Effector CD8-positive, alpha-beta T cell (primary cell): ENCODE measurements at places on chromosomes 3 and 15.
A peak's percentile ranks its signal among the peaks of the same experiment; 100 is the strongest.

GRCh38 chr3:71718072-71718471 is 7.1 kb downstream of the EIF4E3 start:
- no peak for DNase-seq

DNA sequence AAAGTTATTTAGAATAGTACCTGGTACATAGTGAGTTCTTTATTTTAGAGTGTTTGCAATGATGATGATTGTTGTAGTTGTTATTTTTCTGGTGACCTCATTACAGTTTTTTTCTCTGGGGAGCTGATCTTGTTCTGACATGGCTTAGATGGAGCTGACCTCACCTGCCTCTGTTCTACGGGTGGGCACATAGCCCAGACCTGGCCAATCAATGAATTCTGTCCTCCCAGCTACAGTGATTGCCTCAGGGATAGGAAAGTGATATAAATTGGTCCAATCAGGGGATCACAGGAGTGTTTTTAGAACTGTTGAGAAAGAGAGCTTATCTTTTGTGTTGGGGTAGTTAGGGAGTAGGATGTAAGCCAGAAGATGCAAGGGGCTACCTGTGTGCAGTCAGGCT is 3.2 kb upstream of the NANOGP8 start:
- DNase-seq = no peak

GRCh38 chr3:8647137-8647985 is 2.8 kb upstream of the SSUH2 start:
- no peak for DNase-seq

DNA sequence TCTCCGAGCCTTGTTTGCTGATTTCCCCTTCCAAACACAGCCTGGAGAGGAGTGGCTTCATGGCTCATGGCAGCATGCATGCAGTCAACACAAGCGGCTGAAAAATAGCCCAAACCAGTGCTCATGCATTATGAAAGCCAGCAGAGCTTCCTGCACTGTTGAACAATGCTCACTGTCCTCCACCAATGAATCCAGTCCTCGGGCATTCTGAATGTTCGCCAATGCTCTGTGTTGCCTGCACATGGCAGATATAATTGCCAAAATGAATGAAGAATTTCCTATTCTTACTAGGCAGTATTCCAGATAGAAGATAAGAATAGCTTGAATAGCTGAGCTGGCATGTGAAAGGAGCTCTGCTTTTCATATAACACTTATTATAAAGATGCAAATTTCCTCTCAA is 252.7 kb downstream of the ROBO1 start:
- DNase-seq = no peak

- DNase-seq = no peak
Measured at GRCh38 chr15:23516866-23517265, 48.6 kb upstream of the MKRN3 start.

DNA sequence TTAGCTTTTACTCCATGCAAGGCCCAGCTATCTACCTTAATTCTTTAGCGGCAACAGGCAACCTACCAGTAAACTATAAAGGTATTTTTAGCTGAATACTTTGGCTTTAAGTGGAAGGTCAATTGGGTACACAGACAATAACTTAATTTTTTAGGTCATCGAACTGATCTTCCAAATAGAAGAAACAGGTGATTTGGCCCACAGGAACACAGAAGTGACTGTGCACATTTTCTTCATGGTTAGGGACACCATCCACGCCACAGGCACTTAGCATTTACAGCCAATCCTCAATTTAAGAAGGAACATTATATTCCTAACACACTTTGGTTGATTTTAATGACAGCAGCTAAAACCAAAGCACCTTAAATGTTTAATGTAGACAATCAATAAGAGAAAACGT is 1.9 kb downstream of the ARPP19 start:
- DNase-seq = no peak

DNA sequence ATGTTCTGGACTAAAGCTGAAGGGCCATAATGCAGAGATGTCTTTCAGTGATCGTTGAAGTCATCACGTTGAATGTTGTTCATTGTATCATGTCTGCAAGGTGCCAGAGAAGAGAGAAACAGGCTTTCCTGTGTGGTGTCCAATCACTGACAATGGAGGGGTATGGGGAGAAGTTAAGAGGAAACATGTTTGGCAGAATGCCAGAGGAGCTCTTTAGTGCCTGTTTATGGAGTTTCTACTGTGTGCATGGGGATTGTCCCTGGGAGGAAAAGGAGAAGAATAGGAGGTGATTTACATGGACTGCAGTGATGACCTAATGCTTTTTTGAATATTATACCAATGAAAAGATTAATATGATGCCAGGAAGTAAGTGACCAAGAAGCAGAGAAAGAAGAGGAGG is 11.7 kb downstream of the SCAANT1 start:
- DNase-seq = no peak

GRCh38 chr15:27222479-27222878 is 251.5 kb downstream of the GABRG3 start:
- no peak for DNase-seq

DNA sequence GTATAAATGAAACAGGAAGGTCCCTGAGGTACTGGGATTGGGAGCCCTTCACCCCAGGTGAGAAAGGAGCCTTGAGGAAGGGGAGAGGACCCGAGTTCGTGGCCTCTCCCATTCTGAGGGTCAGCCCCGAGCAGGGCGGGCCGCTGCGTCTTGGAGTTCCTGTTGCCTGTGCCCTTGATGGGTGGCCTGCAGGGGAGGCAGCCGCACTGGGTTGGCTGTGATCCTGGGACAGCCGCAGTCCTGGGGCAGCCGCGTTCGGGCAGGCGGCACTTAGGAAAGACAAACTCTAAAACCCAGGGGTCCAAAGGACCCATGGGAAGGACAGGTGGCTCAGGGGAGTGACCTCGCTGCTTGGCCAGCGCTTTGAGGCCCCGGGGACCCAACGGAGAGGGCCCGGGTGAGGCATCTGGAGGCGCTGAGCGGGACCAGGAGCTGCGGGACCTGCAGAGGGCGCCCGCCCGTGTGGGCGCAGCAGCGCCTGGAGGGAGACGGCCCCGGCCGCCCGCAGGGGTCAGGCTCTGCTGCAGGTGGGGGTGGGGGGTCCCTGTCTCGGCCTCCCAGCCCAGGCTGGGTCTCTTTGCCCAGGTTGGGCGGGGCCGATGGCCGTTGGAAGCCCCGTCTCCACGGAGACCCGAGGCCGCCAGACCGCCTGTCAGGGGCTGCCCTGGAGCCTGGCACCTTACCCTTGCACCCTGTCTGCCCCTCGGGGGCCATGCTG is 65.1 kb downstream of the HMCES start:
- DNase-seq = no peak

DNA sequence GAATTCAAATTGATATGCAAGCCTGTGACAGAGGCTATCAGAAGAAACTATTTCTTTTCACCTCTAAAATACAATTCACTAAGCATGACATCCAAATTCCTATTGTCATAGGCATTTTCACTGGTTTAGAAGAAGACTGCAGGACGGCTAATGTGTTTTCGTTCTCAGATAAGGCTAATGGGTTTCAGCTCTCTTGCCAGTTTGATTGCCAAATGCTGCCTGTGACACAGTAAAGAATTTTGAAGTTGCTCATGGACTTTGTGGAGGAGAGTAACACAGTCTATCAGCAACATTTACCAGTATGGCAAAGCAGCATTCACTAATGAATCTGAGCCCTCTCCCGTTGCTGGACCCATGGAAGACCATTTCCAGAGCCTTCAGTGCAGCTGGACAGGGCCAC is 948.1 kb downstream of the FHIT start:
- DNase-seq = no peak

DNA sequence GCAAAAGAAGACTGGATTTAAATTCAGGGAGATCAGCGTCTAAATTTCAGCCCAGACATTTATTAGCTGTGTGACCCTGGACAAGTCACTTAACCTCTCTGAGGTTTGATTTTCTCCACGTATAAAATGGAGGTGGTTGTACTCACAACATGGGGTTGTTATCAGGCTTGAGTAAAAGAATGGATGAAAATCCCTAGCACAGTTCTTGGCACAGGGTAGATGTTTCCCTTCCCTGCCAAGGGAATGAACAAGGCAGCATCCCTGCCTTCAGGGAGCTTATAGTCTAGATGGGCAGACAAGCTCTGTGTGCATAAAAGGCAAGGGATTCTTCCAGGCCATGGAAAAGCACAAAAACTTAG is 50.2 kb upstream of the MRPS22 start:
- no peak for DNase-seq

- no peak for DNase-seq
Measured at GRCh38 chr3:156919818-156920217, 93.7 kb downstream of the LEKR1 start.

DNA sequence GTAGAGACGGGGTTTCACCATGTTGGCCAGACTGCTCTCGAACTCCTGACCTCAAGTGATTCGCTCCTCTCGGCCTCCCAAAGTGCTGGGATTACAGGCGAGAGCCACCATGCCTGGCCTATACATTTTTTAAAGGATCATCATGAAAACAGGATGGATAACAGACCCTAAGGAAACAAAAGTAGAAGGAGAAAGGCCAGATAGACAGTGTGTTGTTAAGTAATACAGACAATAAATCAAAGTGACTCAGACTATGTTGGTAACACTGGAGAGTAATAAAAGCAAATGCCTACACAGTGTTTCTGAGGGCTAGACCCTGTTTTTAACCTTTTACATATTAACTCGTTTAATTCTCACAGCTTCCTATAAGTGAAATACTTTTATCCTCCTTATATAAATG is 133.8 kb upstream of the MCTP2 start:
- DNase-seq = no peak

DNA sequence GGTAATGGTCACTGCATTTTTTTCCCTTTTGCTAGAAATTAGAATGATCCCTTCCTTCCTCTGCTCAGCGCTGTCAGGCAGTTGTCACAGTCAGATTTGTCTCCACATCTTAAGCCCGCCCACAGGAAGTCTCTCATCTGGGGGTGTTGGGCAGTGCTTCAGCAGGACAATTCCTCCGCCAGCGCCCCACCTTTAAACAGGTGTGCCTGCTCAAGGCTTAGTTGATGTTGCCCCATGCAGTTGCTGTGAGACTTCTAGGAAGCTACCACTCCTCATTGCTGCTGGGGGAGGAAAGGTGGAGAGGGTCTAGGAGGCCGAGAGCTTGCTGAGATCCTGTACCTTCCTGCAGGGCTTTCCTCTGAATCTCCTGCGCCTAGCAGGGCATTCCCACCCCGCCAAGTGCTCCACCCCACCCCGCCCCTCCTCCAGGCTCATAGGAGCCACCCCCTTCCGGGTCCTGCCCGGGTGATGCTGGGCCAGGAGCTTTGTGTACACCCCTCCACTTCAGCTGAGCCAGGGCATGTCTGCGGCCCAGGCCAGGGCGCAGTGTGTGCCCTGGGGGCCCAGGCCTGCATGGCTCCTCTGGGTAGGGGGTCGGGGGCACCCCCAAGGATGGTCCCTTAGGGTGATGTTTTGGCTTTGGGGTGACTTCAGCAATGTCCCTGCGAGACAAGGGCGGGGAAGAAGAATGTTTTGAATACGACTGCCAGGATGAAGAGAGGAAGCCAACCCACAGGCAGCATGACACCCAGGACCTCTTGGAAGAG is 68.7 kb downstream of the TRAK1 start:
- peak; percentile 9 for DNase-seq

DNA sequence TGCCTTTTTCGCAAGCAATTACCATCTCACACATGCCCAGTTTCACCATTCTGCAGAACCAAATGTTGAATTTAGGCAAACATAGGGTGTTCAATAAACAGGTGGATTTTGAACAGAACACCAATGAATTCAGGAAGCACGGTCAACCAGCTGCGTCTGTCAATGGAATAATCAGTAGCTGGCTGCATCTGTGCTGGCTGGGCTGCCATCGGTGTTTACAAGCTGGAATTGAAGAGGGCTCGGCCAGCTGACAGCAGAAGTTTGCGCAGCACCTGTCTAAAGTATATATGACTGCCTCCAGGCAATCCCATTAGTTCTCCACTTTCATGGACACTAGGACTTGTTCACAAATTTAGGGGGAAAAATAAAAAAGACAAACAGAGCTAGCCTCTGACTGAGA is 996.4 kb upstream of the CFAP20DC start:
- no peak for DNase-seq
